ENCODE measurements at places on chromosomes 12 and 14.

DNA sequence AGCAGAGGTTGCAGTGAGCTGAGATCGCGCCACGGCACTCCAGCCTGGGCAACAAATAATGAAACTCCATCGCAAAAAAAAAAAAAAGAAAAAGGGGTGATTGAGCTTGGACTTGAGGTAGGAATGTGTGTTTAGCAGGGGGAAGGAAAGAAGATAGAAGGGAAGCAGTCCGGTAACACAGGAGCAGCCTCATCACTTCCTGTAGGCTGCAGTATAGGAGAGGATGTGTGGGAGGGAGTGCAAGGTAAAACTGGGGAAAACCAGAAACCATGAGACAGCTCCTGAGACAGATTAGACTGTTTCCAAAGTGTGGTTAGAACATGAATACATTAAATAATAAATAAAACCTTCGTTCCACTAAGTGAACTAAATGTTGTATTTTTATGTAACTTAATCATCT lies 49.2 kb downstream of the FGD4 start:
- DNase-seq, result no peak

DNA sequence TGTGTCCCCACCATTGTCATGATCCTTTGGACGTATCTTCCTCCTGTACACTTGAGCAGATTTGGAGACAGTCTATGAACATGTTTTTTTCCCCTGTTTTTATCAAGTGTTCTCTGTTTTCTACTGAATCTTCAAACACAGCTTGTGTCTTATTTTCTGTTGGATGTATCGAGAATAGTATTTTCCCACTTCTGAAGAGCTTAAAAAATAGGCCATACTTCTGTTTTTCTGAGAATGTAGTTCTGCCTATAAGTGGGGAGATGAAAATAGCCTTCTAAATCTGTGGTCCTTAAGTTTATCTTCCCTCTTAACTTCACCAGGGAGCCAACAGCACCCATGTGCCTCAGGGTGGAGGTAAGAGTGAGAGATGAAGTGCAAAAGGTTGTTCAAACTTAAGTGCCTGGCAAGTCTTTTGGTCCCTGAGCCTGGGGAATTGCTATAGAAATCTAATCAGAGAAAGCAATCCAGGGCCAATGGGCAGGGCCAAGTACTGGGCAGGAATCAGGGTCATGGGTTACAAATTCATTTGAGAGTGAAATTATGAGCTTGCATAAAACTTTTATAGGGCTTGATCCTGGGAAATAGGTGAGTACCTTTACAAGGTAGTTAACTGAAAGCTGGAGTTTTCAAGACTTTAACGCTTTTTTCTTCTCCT lies 58.9 kb downstream of the ARF6 start:
- DNase-seq, result no peak

DNA sequence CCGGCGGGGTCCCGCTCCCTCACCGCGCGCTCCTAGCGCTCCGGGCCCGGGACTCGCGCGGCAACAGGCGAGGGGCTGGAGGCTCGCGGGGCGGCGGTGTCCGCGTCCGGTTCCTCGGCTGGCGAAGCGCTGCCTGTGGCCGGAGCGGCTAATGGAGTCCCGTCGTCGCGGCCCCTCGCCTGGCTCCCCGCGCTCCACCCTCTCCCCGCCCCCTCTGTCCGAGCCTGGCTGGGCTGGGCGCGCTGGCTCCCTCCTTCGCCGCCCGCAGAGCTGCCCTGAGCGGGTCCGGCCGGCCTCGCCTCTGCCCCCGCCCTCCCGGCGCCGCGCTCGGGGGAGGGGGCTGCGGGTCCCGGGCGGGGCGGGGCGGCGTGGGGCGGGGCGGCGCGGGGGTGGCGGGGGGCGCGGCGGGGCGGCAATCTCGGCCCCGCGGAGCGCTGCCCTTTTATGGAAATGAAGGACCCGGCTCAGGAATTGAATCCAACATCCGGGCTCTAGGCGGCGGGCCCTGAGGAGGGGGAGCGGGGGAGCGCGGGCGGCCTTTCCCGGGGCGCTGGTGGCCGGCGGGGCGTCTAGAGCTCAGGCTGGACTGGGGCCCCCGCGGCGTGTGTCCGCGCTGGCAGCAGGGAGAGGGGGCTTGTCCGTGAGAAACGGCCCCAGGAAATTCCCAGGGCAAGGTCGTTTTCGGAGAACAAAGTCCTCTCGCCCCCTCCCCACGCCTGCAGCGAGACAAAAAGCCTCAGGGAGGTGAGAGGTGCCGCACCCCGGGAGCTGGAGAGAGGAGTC lies at the start of gene FERMT2:
FERMT2 (minus strand) TSS at position 153 of the 783 bp plus-strand sequence. CDS start 482 bp downstream, outside the sequence.
- peak; percentile 28 for DNase-seq

GRCh38 chr14:85602345-85602744 lies 72.4 kb downstream of the FLRT2 start:
- DNase-seq, result no peak

DNA sequence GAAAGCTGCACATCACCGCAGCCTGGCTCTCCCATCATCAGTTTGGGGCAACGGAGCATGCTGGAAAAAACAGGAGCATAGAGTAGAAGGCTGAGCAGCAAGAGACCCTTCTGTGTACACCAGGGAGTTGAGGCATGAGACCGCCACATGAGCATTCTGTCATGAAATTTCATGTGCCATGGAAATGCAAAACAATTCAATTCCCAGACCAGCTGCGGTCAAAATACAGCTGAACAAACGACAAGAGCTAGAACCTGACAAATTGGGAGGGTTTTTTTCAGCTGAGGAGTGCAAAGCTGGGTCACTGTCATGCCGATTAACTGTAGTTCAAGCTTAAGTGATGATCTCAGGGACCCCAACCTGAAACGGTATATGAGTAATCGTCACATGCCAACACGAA lies 37.1 kb downstream of the TMEM30B start:
- no peak for DNase-seq

GRCh38 chr12:52739963-52740362 lies 36.6 kb upstream of the KRT77 start:
- no peak for DNase-seq

DNA sequence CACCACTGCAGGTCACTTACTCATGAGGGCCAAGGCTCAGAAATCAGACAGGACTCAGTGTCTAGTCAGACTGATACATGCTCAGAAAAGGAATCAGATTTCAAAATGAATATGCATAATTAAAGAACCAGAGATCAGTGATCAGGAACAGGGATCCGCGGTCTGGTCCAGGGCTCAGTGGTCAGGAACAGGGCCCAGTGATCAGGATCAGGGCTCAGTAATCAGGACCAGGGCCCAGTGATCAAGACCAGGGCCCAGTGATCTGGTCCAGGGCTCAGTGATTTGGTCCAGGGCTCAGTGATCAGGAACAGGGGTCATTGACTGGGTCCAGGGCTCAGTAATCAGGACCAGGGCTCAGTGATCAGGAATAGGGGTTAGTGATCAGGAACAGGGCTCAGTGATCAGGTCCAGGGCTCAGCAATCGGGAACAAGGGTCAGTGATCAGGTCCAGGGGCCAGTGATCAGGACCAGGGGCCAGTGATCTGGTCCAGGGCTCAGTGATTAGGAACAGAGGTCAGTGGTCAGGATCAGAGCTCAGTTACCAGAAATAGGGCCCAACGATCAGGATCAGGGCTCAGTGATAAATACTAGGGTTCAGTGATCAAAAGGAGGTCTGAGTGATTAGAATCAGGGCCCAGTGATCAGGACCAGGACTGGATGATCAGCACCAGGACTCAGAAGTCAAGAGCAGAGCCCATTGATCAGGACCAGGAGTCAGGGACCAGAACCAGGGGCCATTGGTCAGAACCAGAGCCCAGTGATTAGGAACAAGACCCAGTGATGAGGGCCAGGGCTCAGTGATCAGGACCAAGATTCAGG lies 175.3 kb downstream of the TMEM121 start:
- no peak for DNase-seq

- no peak for DNase-seq
Measured at GRCh38 chr14:54533100-54533499, 23.4 kb downstream of the CGRRF1 start.

- no peak for DNase-seq
Measured at GRCh38 chr14:71333705-71334104, 426.4 kb downstream of the PCNX1 start.

DNA sequence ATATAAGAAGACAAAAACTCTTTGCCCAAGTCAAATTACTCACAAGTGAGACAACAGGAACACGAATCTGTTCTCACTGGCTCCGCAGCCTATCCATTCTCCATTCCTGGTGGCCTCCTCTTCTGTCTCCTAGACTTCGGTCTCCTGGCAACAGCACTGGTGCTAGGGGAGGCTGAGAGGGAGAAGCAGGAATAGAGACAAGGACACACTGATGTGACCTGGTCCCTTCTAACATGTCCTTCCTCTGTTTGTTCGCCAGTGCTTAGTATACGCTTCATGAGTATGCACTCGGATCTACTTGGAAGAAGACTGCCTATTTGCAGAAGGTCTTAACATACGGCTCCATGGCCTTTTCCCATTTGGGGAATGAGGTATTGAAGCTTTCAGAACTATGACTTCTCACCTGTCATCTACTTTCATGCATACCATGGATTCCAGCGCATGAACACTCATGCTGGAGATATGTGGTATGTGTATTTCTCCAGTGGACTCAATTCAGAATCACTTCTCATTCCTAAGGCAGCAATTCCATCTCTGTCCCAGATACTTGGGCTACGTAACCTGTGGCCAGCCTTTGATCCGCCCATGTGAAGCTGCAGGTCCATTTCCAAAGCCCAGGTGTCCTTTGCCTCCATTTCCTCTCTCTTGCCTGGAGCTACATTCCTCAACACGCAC lies 33.9 kb downstream of the BHLHE41 start:
- no peak for DNase-seq

DNA sequence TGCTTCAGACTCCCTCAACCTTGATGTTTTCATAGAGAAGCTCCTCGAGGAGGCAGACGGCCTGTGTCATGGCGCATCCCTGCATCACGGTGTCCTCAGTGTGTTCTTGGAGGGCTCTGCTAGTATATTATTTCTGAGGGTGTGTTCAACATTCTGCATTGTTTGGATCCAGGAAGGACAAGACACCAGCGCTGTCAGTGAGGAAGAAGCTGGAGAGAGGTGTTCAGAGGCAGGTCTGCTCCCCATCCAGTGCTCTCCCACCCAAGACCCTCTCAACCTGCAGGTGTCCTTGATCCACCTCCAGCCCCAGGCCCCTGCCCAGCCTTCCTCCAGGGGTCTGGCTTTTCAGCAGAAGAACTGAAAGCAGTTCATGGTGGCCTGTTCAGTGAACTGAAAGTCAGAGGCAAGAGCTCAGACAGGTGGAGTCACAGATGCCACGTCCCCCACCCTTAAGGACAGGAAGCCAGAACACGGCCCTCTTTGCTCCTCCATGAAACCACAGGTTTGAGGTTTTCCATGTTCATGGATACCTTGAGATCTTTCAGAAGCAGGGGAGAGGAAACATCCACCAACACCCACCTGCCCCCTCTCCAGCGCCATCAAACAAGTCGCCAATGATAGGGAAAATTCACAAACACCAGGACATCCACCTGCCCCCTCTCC lies 37.4 kb downstream of the DIO3 start:
- DNase-seq, result no peak

- DNase-seq, result no peak
Measured at GRCh38 chr14:61226015-61226654, 55.0 kb downstream of the TMEM30B start.

- DNase-seq, result no peak
Measured at GRCh38 chr14:95830386-95830785, 46.2 kb upstream of the TUNAR start.

GRCh38 chr12:71786829-71787228 lies 32.2 kb downstream of the RAB21 start:
- DNase-seq, result no peak

DNA sequence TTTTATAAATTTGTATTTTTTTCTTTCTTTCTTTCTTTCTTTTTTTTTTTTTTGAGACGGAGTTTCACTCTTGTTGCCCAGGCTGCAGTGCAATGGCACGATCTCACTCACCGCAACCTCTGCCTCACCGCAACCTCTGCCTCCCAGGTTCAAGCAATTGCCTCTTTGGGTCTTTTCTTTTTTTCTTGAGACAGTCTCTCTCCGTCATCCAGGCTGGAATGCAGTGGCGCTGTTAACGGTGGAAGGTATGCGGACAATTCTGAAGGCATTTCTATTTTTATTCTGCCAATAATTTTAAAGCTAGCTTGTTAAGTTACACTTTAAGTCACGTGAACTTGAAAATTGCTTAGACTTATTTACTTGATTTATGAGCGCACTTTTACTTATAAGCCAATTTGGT lies 8.8 kb upstream of the PHC1 start:
- DNase-seq, result no peak

GRCh38 chr14:32019276-32019675 lies 57.8 kb upstream of the ARHGAP5 start:
- no peak for DNase-seq

GRCh38 chr12:124559182-124560017 lies 8.0 kb downstream of the NCOR2 start:
- DNase-seq, result no peak

All from erythroblast (primary cell).